NCI-H526 (cell line): ENCODE measurements at places on chromosomes 1 and 21.

DNA sequence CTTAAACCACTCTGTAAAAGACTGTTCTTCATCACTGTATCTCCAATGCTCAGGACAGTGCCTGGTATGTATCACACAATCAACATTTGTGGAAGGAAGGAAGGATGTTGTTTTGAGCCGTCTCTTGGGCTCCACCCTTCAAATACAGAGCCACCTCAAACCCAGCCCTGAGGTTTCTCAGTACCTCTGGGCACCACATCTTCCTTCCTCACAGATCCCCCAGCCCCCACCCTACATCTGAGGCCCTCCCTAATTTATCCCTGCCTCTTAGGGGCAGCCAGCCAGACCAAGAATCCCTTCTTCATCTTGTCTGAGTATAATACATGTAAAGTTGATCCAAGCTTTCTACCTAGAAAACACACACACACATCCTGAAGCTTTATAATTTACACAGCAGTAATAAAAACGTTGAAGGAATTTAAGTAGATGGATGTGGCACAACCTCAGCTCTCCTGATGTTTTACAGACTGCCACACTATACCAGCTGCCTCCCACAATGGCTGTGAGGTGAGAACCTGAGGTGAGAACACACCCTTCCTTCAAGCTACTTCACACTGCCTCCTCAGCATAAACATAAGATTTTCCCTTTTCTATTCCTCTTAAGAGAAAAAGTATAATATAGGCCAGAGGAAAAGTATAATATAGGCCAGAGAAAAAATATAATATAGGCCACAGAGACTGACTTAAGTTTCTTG is 48.5 kb downstream of the CDC7 start:
- no peak for DNase-seq

DNA sequence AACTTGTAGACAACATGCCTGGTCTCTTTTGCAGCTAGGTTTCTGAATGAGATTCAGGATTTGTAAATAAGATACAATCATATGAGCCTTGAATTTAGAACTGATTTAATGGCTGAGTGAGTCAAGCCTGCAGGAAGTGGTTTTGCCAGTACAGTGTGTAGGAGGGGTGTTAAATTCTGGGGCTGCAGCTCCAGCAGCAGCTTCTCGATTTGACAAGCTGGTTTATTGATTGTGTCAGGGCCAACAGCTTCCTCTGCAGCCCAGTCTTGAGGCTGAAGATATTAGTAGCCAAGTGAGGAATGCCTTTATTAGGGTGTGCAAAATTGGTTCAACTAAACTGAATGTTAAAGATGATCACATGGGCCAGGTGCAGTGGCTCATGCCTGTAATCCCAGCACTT is 11.5 kb upstream of the PLA2G5 start:
- DNase-seq: no peak

DNA sequence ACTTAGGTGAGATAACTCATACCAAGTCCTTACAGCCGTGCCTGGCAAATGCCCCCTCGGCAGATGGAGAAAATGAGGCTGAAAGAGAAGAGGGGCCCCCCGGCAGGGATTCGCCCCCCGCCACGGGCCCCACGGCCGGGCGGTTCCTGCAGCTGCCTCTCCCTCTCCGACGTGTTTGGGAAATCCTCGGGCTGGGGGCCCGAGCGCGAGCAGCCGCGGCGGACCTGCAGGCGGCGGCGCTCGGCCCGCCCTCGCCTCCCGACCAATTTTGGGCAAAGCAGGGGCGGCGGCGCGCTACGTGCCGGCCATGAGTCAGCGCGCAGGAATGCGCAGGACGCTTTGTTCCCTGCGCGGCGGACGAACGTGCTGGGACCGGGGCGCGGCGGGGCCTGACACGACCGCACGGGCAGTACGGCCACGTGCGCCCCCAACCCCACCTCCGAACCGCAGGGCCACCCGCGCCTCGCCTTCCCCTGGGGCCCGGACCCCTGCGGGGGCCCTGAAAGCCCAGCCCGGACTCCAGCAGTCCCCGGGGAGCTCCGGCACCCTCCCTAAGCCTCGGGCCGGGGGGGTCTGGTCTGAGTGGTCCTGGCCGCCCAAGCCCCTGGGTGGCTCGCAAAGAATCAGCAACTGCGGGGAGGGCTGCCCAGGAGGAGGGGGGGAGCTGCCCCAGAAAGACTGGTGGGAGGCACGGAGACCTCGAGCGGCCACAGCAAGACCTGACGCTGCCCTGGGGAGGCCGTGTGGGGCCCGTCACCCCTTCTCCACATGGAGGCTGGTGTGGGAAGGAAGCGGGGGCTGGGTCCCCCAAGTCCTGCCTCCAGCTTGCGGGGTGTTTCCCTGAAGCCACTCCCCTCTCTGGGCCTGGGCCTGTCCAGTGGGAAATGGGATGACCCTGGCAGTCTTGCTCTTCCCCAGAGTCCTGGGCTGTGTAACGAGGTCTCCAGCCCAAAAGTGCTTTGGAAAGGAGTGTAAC is 11.9 kb upstream of the EDN2 start:
- DNase-seq: peak; percentile 72

- no peak for DNase-seq
Measured at GRCh38 chr1:91569411-91570119, 68.9 kb downstream of the CDC7 start.

- no peak for DNase-seq
Measured at GRCh38 chr1:98870959-98871903, 133.4 kb downstream of the PLPPR5 start.

- peak; percentile 18 for DNase-seq
Measured at GRCh38 chr1:62283986-62284385, 35.2 kb downstream of the KANK4 start.

DNA sequence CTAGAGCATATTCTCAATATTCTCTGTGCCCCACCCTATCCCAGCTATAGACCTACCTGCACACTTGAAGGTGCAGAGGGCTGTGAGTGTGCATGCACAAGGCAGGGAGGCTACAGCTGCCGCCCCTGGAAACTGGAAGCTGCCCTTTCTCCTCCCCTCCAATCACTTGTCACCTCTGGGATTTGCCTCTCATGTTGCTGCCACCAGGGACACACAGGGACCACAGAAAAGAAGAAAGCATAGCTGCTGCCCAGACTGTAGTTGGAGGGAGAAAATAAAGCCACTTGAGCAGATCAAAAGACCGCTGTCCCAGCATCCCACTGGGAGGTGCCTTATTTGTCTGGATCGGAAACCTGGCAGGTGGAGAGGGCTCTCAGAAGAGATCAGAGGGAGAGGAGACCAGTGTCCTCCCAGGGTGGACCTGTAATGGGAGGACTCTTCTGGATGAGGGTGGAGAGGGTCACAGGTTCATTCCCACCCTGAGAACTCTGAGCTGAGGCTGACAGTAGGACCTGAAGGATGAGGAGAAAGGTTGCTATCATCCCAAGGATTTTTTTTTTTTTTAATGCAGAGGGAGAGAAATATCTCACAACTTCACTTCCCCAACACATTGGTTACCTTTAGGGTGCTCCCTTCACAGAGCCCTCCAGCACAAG is 7.6 kb upstream of the INPP5B start:
- peak; percentile 76 for DNase-seq

DNA sequence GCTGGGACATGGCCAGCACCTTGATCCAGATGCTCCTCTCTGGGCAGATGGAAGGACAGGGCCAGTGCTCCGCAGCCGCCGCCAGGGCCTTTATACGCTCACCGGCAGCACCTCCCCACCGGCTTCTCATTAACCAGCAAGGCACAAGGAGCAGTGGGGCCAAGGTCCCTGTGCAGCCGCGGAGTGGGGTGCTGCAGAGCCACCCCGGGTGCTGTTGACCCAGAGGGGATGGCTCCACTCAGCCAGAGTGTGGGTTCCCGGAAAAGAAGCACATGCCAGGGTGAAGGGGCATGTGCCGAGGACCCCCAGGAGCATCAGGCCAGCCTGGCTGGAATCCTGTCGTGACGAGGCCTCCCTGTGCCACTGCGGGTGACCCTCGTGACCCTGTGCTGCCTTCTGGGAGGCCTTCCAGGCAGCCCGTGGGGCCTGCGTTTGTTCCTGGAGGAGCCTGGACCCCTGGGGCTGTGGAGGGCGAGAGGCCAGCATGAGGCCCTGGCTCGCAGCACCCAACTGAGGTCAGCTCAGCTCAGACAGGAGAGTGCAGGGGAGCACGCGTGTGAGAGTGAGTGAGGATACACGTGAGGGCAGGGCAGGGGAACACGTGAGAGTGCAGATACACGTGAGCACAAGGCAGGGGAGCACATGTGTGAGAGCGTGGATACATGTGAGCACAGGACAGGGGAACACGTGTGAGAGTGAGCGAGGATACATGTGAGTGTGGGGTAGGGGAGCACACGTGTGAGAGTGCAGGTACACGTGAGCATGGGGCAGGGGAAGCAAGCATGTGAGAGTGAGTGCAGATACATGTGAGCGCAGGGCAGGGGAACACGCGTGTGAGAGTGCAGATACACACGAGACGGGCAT is at the start of gene FTCD:
TSS of gene FTCD (minus strand) at position 66 of the 864 bp plus-strand sequence. CDS start at position 10, 56 bp downstream.
- no peak for DNase-seq

GRCh38 chr1:42966688-42967612 is 8.3 kb upstream of the SLC2A1 start:
- DNase-seq: peak; percentile 87

- DNase-seq: no peak
Measured at GRCh38 chr1:204051258-204051657, 21.7 kb upstream of the SOX13 start.

- DNase-seq: no peak
Measured at GRCh38 chr1:46725736-46726108, 6.8 kb upstream of the EFCAB14 start.

- DNase-seq: no peak
Measured at GRCh38 chr1:208542309-208542708, 298.1 kb upstream of the PLXNA2 start.

- DNase-seq: no peak
Measured at GRCh38 chr1:35005711-35006110, 20.6 kb upstream of the TMEM35B start.

DNA sequence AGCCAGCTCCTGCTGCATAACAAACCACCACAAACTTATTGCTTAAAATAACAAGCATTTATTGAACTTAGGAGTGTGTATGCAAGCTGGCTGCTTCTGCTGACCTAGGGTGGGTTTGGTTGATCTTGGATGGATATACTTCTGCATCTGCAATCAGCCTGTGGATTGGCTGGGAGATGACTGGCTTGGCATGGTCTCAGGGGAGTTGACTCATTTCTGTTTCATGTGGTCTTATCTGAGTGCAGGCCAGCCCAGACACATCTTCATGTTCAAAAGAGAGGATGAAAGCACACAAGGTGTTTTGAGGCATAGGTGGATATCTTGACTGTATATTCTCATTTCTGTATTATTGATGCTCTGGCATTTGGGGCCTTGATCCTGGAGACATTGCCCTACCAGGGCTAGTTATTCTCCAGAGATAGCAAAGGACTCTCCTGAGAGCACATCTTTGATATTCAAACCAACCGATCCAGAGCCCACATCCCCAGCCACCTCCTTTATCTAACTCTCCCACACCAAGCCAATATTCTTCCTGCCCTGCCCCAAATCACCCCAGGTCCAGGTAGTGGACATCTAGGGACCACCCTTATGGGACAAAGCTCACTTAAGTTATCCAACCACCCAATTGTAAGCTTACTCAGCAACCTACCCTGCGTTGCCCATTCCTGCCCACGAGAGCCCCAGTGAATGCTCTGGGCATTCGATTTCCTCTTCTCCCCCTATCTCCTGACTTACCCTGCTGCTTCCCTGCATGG is 350.8 kb downstream of the PTPRU start:
- DNase-seq: no peak

DNA sequence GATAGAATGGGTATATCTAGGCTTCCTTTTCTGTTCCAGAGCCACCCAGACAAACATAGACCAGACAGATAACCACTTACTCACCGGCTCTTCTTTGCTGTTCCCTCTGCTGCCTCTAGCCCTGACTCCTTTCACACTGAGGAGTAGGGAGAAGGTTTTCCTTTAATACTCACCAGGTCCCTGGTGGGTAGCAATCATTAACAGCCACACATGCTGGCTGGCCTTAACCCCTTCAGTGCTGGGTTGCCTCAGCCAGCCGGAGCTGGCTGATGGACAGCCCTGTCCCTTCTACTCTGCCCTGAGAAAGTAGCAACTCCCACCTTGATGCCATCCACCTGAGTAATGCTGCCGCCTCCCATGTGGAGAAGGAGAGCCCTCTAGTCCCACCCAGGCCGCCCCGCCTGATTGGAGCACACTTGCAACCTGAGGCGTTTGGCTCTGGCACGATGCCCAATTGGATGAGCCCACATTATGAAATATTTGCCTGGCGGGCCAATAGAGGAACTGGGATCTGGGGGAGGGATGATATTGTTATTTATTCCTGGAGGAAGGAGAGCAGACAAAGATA is 71.6 kb downstream of the PLEKHA6 start:
- peak; percentile 83 for DNase-seq

DNA sequence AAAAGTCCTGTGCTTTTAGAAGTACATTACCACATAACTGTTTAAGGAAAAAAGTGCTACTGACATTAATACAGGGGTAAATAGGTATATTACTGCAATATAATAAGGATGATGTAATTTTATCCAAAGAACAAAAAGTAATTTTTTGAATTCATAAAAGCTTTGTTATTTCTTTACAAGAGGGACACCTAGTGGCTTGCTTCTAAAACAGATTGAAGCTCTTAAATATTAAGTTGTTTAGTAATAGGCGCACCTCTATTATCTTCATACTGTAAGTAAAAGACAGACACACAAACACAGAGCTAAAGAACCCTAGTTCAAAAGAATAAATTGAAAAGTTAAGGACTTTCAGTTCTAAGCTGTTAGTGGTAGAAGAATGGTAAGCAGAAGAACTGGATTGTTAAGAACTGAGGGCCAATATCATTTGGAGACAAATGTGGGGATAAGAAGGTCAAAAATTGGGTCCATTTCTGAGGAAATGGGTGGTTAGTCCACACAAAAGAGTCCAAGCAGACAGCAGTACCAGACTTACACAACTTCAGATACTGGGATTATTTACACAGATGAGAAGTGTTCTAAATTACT is 15.4 kb downstream of the ZNHIT6 start:
- DNase-seq: no peak

GRCh38 chr1:245166471-245166885 is 11.7 kb downstream of the KIF26B start:
- no peak for DNase-seq

DNA sequence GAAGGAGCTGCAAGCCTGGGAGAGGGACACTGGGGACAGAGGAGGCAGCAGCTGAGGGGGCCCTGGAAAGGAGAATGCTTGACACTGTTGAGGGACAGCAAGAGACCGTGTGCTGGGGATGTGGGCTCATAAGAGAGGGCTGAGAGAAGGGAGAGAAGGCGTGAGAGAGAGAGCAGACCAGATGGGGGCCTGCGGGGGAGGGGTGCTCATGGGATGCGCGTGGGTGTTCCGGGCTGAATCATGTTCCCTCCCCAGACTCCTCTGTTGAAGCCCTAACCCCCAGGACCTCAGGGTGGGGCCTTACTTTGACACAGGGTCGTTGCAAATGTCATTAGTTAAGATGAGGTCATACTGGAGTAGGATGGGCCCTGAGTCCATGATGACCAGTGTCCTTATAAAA is 40.8 kb downstream of the NTPCR start:
- no peak for DNase-seq

GRCh38 chr1:65486613-65487012 is 66.1 kb downstream of the LEPR start:
- no peak for DNase-seq

GRCh38 chr1:184395937-184396480 is 9.2 kb downstream of the C1orf21 start:
- DNase-seq: no peak
